ENCODE measurements at places on chromosomes 7 and 10. TPM values are rescaled to one million over a fixed set of nuclear protein-coding genes. Genes with fewer than 3 reads are reported as not detected.

The ZPBP gene
- total RNA-seq: not detected

The RBM20 gene
- 0.39 TPM for total RNA-seq

The PRKAR1B gene
- 8.6 TPM for total RNA-seq

The GJD4 gene
- total RNA-seq: 0.22 TPM

The ZNF438 gene
- 6.3 TPM for total RNA-seq

The ALKBH4 gene
- total RNA-seq: 12.1 TPM

The CCL24 gene
- total RNA-seq: not detected

The OR2A42 gene
- total RNA-seq: 0.26 TPM

The TMEM139 gene
- 0.11 TPM for total RNA-seq

The IFIT2 gene
- 9.9 TPM for total RNA-seq

The CNOT4 gene
- 20.0 TPM for total RNA-seq

The SPDYE11 gene
- total RNA-seq: under 0.01 TPM

The TDRD1 gene
- total RNA-seq: under 0.01 TPM
